ENCODE measurements at places on chromosomes 2 and 18.

DNA sequence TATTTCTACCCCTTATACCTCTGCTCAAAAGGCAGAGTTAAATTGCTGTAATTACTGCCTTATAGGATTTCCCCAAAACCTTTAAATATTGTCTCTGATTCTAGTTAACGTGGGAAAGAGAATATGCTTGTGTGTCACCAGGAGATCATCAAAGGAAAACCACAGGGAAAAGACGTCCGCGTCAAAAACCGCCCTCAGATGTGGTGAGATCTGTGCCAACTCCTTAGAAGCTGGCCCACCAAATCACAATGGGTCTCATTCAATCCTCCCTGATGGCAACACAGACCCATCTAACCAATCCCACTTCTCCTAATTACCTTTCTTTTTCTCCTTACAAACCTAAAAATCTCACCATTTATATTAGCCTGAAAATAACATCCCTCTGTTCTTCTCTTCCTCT is 25.4 kb downstream of the VPS54 start:
- no peak for DNase-seq

- no peak for DNase-seq
These were observed 58.1 kb downstream of the IL1R2 start for GRCh38 chr2:102049756-102050443.

- DNase-seq: no peak
These were observed 8.7 kb downstream of the GLS start for GRCh38 chr2:190889175-190889943.

GRCh38 chr2:9697909-9698308 is 67.1 kb upstream of the YWHAQ start:
- DNase-seq: no peak

- no peak for DNase-seq
These were observed 24.2 kb upstream of the SPR start for GRCh38 chr2:72863046-72863445.

DNA sequence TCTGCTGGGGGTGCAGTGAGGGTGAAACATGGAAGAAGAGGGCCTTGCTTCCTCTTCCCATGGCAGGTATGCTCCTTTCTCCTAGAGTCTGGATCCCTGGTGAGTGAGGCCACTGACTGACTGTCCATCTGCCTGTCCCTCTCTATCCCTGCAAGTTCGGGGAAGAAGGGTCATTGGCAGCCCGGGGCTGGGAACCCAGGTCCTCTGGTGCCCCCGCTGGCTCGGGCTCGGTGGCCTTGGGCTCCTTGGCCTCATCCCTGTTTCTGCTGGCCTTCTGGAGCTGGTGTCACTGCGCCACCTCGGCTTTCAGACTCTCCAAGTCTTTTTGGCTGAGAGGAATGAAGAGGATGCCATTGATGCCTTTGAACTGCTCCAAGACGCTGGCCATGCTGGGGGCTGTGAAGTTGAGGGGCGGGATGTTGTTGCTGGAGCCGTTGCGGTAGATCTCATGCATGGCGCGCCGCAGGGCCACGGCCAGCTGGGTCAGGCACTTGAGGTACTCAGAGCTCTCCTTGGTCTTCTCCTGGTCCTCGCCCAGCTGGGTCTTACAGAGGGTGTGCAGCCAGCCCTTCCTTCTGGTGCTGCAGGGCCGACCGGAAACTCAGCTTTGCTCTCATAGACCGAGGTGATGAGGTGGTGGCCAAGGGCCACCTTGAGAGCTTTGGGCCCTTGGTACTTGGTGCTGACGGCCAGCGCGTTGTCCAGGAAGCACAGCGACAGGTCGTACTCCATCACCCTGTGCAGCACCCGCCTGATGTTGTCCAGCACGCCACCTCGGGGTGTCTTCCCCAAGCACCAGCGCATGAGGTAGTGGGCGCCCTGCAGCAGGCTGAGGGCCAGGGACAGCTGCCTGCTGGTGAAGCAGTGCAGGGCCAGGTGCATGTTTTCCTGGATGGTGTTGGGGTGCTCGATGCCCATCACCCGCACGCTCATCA is 6.3 kb downstream of the MEP1B start:
- no peak for DNase-seq

DNA sequence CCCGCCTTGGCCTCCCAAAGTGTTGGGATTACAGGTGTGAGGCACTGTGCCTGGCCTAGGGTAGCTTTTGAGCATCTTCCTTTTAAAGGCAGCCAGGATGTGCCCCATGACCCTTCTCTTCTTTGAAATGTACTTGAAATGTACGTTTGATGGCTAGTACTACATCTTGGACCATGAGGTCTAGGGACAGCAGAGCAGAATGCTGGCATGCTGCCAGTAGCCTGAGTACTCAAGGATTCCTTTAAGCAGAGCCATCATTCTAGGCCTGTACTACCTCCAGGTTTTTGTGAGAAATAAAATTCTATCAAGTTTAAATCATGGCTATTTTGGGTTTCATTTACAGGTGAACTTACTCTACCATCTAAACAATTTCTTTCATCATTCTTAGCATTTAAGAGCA is 2.9 kb upstream of the EML6 start:
- no peak for DNase-seq
